ENCODE measurements at places on chromosomes 3 and 15. TPM values are rescaled to one million over a fixed set of nuclear protein-coding genes. Genes with fewer than 3 reads are reported as not detected.

GRCh38 chr3:16600780-16601536 is 4.3 kb downstream of the DAZL start:
- no peaks in the 10 kb centered on the region for H3K36me3 ChIP-seq
- peak; percentile 84 for DNase-seq
- no peak overlapping the region for H3K27ac ChIP-seq
- no peak overlapping the region for H3K4me3 ChIP-seq
- no peaks in the 10 kb centered on the region for H3K27me3 ChIP-seq

- H3K36me3 ChIP-seq = peaks cover 73% of the 10 kb centered on the region
- H3K27me3 ChIP-seq = no peaks in the 10 kb centered on the region
- H3K4me1 ChIP-seq = no peaks in the 10 kb centered on the region
- no peak overlapping the region for H3K27ac ChIP-seq
Measured at GRCh38 chr15:42955518-42955917, 34.9 kb upstream of the TTBK2 start.

DNA sequence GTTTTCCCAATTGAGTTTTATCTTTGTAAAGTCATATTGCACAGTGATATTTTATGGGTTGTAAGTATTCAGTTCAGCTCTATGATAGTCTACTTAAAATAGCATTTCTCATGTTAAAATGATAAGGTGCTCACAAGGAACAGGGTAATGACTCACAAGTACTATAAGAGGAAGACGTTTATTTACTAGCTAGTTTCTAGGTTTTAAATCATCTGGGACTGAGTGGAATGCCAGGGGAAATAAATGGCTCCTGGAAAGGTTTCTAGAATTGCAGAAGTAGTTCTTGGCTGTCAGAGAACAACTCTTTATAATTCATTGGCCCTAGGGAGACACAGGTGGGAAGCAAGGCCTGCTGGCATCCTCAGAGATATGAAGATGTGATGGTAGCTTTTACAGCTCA is 112.8 kb downstream of the CHDH start:
- H3K27ac ChIP-seq = no peak overlapping the region
- H3K4me1 ChIP-seq = no peaks in the 10 kb centered on the region
- H3K27me3 ChIP-seq = no peaks in the 10 kb centered on the region
- no peak for DNase-seq

Gene DNAH1
- total RNA-seq = 2.5 TPM
